ENCODE measurements at places on chromosomes 3 and 15.

DNA sequence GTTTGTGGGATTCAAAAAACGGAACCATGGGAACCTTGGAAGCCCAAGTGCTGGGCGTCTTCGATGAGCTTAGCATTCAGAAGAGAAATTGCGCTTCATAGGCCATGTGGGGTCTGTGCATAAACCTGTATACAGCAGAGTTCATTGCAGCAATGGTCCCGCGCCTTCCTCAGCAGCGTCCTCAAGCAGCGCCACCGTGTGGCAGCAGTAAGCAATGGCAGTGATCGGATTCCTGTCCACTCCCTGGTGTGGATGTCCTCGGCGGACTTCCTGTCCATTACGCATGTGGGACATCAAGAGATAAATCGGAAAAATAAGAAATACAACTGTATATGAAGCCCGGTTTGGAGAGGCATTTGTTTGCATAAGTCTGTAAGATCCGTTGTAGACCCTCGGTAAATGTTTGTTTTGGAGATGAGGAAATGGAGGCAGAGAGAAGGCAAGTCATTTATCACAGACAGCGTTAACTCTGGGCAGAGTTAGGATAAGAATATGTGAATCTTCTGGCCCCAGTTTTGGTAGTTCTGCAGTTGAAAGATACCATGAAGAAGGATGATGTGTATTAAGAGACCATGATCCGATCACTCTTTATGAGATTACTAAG, 57.7 kb downstream of the CNTN4 start:
- no peak for ATAC-seq

GRCh38 chr15:31387092-31387478, 60.5 kb downstream of the KLF13 start:
- no peak for ATAC-seq

- ATAC-seq: no peak
Measured at GRCh38 chr15:64356710-64357040, 702 bp upstream of the CSNK1G1 start.

- ATAC-seq: no peak
Measured at GRCh38 chr3:153456833-153457545, 295.0 kb downstream of the RAP2B start.

DNA sequence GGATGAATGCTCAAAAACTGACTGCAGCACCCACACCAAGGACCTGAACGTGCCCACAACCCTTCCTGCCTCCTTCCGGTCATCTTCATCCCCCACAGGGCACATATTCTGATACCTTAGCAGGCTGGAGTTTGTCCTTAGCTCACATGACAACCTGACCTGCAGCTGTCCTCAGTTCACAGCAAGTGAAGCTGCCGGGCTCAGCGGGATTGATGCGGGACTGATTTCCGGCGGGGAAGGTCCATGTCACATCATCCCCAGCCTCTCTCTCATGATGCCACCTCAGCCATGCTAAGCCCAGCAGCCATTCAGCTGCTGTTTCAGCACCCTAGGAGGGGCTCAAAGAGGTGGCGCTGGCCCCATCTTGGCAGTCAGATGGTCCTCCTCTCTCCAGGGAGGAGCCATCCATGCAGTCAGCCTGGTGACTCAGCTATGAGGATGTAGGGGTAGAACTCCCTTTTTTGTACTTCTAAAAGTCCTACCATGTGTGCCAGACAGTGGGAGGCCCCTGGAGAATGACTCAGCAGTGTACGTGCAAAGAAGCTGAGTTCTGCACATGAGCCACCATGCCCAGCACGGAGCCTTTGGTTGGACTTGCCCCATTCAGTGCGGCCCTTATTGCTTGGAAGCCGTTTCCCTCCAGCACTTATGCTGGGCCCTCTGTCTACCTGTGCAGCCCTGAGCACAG, 9.5 kb downstream of the CA12 start:
- ATAC-seq: peak; percentile 78

- no peak for ATAC-seq
Measured at GRCh38 chr15:64961013-64961412, 28.7 kb downstream of the SPG21 start.

DNA sequence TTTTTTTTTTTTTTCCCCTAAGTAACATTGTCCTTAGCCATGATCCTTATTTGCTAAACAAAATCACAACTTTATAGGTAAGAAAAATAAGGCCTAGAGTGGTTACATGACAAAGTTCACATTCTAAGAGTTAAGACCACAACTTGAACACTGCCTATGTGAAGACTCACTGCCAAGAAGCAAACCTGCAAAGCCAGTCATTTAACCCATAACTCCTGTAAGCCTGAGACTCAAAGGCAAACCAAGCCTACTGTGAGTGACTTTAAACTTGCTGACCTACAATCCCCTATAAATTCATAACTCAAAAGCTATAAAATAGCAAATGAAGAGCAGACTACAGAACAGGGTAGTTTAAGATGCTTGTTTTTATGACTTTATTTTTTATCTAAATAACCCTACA, 12.9 kb upstream of the ANKRD28 start:
- no peak for ATAC-seq

DNA sequence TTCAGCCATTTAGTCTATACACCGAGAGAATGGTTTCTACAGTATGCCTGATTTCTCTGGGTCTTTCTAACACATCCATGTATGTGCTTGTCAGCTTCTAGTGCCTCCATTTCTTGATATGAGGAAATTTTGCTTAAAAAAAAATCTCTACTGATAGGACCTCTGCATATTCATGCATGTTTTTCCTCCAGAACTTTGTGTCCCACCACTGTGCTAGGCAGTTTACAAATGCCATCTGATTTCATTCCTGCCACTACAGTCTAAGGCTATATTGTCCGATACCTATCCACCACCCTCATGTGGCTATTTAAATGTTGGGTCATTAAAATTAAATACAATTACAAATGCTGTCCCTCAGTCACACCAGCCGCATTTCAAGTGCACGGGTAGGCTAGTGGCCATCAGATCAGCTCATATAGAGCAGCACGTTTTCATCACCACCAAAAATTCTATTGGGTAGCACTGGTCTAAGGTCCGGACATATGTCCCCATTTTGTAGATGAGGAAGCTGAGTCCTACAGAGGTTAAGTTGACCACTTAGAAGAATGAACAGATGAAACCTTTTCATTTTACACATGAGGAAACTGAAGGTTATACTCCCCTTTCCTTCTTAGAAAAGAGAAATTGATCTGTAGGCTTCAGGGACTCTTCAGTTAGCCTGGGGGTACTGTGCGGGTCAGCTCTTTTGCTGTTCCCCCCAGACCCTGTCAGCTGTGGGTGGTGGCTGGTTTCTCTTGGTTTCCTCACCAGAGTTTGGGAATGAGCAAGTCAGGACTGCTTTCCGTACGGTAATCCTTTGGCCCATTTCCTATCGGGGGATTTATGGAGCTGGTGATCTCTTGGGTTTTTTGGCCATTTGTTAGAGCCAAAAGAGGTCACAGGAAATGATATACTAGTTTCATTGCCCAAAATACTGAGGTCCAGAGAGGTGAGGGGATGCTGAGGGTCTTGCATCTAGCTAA, 56.5 kb downstream of the SMAD3 start:
- ATAC-seq: no peak

- ATAC-seq: no peak
Measured at GRCh38 chr15:57158589-57158988, 217.7 kb upstream of the CGNL1 start.

DNA sequence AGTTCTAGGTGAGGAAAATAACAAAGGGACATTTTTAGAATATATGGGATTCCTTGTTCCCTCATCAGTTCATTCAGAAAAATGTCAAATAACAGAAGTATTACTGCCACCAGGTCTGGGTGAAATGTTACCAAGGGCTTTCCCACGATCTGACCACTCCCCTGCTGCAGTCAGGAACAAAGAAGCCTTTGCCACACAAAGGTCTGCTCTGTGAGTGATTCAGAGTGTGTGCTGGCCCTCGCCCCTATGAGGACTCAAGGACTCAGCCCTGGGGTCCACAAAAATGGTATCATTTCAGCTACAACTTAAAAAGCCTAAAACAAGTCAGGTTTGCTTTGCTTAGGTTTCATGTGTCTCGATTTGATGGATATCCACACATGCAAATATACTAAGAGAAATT, 5.0 kb downstream of the MKRN3 start:
- no peak for ATAC-seq

DNA sequence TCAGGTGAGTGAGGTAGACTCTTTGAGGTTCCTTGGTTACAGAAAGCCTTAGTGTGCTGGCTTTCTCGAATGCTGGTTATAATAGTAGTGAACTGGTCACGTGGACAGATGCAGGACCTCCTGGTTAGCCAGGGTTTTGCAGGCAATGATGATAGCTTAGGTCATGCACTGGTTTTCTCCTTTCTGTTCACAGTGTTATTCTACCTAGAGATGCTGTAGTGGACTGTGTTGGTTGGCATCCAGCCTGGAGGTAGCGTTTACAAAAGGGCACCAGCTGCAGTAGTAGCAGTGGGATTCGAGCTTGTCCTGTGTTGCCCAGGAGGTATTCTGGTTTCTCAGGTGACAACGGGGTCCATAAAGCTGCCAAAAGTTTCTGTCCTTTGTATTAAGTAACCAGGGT, 27.0 kb downstream of the PCCB start:
- no peak for ATAC-seq

DNA sequence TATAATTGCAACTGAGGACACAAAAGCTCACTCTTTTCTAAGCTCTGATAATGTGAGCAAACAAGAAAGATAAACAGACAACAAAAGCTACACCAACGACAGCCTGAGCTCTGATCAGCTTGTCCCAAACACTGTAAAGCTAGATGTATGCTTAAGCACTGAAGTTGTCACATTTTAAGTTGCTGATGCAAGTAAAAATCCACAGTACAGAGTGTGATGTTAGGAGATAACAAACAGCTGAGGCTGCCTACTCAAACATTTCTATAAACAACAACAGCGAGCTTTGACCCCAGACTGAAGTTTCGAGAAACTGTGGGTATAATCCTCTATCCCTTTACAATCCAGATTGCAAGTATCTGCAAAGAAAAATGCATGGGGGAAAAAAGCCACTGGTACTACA, 10.7 kb downstream of the MTHFS start:
- ATAC-seq: no peak

DNA sequence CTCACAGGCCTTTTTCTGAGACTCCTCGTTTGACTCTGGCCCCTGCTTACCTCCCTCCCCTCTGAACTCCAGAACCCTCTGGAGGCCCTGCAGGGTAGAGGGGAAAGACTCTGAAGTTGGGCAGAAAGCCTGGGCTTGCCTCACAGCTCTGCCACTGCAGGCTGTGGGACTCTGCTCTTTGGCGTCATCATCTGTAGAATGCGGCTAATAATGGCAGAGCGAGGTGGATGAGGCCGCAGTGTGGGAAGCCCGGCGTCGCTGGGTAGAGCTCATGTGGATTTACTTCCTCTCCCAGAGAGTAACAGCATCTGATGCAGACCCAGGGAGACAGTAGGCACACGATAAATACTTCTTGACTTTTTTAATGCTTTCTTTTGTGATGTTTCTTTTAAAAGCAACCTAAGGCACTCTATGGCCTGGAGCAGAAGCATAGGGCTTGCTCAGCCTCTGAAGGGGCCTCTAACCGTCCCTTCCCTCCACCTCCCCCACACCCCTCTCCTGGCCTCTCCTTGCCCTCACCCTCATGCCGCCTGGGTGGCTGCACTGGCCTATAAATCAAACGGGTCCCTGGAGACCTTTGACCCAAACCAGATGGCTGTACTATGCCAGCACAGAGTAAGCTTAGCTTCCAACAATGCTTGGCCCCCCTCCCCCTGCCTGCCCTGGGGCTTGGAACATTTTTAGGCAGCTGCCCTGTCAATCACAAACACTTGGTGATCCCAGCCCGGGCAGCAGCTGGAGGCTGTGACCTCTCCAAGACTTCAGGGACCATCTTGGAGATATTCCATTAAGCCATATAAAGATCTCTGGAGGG, 32.9 kb downstream of the SPSB4 start:
- ATAC-seq: no peak

DNA sequence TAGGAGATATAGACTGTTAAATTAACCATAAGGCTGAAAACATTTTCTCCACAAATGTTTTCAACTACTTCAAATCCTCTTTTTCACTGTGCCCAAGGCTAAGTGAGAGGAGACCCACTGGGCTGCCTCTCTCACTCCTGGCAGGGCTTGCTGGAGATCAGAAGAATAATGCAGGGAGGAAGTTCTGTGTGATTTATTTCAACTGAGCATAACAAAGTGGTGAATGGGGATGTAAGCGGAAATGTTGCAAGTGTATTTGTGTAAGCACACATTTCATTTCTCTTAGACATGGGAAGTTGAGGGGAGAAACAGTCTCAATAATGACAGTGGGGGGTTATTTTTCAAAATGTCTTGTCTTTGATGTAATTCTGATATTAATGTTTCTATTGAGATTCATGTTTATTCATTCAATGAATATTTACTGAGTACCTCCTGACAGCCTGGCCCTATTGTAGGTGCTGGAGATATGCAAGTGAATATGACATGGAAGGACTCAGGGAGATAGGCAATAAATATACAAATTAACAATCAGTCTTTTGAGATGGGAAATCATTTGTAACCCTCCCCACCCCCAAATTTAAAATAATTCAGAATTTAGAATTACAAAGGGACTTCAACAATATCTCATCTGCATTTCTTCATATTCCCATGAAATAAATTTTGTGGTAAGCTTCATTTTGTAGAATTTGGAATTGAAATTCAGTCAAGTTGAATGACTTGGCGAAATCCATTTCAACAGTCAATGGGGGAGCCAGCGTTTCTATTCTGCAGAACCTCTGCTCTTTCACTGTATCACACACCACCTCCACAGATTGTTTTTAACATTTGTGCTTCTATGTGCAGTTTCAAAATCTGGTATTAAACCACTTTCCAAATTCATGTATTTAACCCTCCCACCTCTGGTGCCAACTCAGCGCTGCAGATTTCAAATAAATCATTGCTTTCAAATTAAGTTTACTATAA, 247.2 kb downstream of the SLC9A9 start:
- no peak for ATAC-seq

DNA sequence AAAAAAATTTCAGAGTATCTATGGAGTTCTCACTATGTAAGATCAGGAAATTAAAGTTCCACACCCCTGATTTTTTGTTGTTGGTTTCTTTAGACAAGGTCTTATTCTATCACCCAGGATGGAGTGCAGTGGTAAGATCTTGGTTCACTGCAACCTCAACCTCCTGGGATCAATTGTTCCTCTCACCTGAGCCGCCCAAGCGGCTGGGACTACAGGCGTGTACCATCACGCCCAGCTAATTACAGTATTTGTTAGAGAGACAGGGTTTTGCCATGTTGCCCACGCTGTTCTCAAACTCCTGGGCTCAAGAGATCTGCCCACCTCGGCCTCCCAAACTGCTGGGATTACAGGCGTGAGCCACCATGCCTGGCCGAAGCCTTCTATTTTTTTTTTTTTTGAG, 12.4 kb downstream of the QRICH1 start:
- ATAC-seq: no peak

GRCh38 chr3:42317137-42317536, 51.2 kb upstream of the CCK start:
- ATAC-seq: no peak

- no peak for ATAC-seq
Measured at GRCh38 chr3:156888176-156888575, 62.0 kb downstream of the LEKR1 start.

GRCh38 chr3:41711651-41712050, 250.3 kb downstream of the ULK4 start:
- ATAC-seq: no peak

All from gastroesophageal sphincter (tissue), 4 donors.